HuH-7.5 (cell line): ENCODE measurements at places on chromosomes 13 and 19.

DNA sequence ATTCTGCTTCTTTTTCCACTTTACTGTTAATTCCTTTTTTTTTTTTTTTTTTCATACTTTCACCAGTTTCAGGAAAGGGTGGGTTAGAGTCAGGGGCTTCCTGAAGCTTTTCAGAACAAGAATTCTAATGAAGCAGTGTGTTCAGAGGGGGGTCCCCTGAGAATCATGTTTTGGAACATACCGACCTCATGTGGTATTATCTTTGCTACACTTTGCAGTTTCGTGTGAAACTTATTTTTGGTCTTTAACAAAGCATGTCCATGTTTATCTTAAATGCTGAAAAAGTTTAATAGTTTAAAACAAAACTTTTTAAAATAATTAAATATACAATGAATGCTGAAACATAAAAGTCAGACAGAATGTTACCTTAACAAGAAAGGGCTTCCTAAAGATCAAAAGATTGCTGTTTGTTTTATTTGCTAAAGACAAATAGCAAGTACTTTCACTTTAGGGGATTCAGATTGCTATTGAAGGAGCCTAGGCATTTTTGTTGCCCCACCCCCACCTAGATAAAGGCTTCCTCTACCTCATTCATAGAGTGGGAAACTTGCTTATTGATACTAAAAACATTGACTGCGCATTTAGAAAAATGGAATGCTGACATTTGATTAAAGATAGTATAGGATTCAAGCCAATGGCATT lies 21.1 kb upstream of the POMP start:
- DNase-seq = no peak

DNA sequence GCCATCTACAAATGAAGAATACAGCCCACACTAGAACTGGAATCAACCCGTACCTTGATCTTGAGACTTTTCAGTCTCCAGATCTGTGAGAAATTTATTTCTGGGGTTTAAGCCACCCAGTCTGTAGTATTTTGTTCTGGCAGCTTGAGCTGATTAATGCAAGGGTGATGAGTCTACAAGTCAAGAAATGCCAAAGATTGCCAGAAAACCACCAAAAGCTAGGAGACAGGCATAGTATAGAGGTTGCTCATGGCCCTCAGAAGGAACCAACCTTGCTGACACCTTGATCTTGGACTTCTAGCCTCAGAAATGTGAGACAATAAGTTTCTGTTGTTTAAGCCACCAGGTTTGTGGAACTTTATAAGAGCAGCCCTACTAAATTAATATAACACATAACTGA lies 428.2 kb upstream of the KLF12 start:
- DNase-seq = no peak

DNA sequence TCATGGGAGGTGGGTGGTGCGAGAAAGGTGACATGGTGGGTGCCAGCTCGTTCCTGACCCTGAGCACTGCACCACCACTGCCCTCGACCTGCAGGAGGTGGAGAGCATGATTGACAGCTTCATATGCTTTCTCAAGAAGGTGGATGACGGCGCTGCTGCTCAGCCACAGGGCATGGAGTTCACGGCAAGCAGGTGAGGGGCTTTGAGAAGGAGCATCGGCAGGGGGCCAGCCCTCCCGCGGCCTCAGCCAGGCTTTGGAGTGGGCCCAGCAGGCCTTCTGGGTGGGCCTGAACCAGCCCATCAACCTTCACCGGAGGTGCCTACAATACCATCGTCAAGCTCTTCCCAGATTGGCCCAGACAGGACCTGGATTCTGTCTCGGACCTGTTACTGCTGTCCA lies 18.9 kb upstream of the ZNF14 start:
- no peak for DNase-seq

GRCh38 chr19:20107301-20107700 lies 29.5 kb downstream of the ZNF90 start:
- DNase-seq = no peak

DNA sequence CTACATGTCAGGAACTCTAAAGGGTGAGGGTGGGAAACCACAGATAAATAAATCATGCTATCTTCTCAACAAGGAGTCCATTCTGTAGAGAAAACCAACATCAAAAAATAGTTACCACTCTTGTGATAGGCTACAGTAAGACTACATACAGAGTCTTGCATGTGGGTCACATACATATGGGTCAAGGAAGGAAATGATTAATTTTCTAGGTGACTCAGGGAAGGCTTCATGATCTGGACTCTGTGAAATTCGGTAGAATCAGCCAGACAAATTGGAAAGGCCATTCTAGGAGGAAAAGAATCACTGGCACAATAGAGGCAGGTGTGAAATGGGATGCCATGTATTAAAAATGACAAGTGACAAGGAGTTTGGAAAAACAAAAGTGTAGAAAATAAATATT lies 638.9 kb downstream of the LIG4 start:
- no peak for DNase-seq

- no peak for DNase-seq
These were observed 16.5 kb downstream of the BTBD2 start for GRCh38 chr19:1998712-1999708.

GRCh38 chr13:26961890-26962615 lies 201.5 kb upstream of the GPR12 start:
- peak; percentile 59 for DNase-seq

- DNase-seq = no peak
These were observed at the start of gene CPT1C for GRCh38 chr19:49690656-49691242. Gene CPT1C, plus strand, starts transcription at chr19:49691116. Its CDS starts 1,137 bp downstream, at chr19:49692253.

- DNase-seq = no peak
These were observed 4.3 kb downstream of the HNRNPL start for GRCh38 chr19:38845374-38846024.

- DNase-seq = no peak
These were observed 28.5 kb downstream of the MED4 start for GRCh38 chr13:48066310-48066989.

GRCh38 chr13:27592865-27593264 lies 27.5 kb downstream of the LNX2 start:
- DNase-seq = no peak

DNA sequence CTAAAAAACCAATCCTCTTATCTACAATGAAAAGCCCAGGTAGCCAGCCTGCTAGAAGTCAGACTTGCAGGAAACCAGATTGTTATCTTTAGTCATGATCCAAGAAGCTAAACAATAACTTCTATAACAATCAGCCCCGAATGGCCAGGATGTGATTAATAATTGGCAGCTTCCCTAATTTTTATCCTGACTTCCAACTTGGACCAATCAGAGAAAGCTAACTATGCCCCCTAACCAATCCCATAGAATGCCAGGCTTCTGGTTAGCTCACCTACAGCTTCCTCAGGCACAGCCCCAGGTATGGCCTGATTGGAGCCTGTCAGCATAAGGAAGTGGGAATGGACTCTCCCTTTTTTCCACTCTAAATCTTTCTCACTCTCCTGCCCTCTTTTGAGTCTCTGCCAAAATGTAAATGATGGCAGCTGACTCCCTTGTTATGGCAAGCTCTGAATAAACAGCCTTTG lies 394.9 kb downstream of the DLEU7 start:
- no peak for DNase-seq

GRCh38 chr13:24076109-24076508 lies 84.4 kb upstream of the SPATA13 start:
- DNase-seq = peak; percentile 64

- no peak for DNase-seq
These were observed 36.5 kb upstream of the SACS start for GRCh38 chr13:23469951-23470421.

- DNase-seq = peak; percentile 85
These were observed 27.5 kb upstream of the SHKBP1 start for GRCh38 chr19:40549007-40549708.

DNA sequence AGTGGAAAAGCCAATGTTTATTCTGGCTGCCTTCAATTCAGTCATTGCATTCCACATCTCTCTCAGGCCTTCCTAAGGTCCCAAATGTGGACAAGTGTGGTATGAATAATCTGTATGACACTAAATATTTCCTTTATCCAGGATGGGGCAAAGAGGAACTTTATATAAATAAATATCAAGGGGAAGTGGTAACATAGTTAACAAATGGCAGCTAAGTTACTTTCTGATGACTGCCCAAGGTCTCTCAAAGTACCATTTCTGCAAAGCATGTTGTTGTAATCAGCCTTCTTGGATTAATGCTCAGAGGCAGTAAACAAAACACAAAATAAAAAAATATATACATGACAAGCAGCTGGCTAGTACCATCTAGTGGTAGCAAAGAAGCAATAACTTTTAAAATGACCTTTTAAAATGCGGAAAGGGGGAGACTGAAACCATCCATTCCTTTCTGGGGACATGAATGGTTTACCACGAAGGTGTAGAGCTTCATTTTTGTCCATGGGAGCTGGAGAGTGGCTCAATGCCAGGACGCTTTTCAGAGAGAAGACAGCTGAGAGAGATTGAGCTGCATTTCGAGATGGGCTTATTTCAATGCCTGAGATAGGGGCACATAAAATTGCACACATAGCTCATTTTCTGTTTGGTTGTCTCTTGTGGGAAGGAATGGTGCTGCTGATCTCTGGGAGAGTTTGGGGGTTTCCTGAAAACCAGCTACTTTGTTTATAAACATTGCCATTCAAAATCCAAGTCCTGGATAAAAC lies 259.2 kb downstream of the RFC3 start:
- peak; percentile 8 for DNase-seq

GRCh38 chr13:112330479-112331381 lies 45.4 kb upstream of the SPACA7 start:
- DNase-seq = no peak

DNA sequence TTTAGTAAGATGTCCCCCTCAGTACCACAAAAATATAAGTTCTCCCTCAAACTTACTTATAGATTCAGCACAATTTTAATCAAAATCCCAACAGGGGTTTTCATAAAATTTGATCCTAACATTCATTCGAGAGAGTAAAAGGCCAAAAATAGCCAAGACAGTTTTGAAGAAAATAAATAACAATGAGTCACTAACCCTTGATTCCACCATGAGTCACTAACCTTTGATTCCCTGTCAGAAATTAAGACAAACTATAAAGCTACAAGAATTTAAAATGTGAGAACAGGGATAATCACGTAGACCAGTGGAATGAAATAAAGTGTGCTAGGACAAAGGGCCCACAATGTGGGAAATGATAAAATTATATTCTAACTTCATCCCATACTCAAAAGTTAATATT lies 320.3 kb downstream of the SUCLA2 start:
- no peak for DNase-seq

- DNase-seq = no peak
These were observed 16.5 kb upstream of the CFAP97D2 start for GRCh38 chr13:114162533-114162922.

GRCh38 chr19:5719274-5719960 lies 529 bp downstream of the LONP1 start:
- peak; percentile 34 for DNase-seq

DNA sequence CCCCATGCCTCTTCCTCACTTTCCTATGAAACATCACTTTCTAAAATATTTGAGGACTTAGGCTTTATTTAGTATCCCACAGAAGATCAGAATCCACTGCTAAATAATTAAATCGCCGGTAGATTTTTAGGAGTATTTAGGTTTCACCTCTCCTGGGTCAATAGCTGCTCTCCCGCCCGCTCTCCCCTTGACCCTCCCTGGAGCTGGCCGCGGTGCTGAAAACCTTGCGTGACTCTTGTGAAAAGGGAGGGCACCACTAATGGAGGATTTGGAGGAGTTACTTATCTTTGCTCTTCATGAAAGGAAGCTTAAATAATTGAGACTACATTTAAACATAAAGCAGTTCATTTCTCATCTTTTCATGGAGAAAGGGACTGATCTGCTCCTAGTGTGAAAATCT lies 14.1 kb downstream of the POU4F1 start:
- no peak for DNase-seq
